Cardiac muscle cell (in vitro differentiated cells and primary cell): ENCODE measurements at places on chromosomes 4 and X.
A peak's percentile ranks its signal among the peaks of the same experiment; 100 is the strongest.

- no peak for DNase-seq
Observed at GRCh38 chr4:2741626-2742025, 14.5 kb downstream of the TNIP2 start.

DNA sequence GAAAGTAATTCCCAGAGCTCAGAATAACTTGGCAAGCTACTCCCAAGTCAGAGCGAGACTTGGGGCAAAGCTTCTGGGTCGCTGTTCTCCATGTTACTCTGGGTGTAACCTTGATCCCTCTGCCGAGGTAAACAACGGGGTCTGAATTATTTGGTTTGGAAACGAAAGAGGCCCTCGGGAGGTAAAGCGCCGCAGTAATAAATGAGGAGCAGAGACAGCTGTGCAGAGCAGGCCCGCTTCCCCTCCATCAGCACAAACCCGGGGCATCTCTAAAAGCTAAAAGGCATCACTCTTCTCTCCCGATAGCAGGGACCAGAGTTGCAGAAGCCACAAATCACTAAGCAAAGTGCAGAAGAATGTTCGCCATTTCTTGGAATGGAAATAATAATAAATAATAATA lies 561.5 kb downstream of the BCOR start:
- DNase-seq, result no peak

- peak; percentile 48 for DNase-seq
Observed at GRCh38 chr4:138310991-138311390, 68.8 kb upstream of the SLC7A11 start.

DNA sequence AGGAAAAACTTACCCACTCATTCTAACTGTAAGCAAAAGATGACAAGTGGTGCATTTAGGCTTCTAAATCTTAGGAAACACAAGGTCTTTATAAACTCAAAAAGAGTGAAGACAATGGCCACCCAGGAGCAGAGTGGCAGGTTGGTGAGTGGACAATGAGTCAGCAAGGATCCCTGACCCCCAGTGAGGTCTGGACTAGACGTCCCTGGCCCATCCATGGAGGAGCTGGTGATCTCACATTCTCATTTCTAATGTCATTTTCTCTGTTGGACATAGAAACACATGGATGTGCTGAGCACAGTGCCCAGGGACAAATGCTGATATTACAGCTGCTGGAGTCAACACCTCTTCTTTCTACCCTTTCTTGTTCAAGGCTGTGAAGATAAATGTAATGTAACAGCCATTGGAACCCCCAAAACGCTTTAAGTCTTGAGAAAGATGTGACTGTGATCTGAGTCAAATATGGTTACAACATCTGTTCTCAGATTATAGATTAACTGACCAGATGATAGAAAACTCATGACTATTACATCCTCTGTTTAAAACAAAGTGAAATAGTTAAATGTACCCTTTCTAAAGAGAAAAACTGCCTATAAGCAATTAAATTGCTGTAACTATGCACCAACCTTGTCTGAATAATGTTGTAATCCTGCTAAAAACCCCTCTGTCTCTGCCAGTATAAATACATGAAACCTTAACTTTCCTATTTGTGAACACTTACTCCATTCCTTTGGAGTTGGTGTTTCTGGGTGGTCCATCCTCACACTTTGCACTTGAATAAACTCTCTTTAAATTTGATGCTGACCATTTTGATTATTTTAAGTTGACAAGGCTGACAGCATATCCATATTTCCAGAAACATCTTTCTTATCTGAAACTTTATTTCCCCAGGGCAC lies 92.7 kb downstream of the USP46 start:
- no peak for DNase-seq

DNA sequence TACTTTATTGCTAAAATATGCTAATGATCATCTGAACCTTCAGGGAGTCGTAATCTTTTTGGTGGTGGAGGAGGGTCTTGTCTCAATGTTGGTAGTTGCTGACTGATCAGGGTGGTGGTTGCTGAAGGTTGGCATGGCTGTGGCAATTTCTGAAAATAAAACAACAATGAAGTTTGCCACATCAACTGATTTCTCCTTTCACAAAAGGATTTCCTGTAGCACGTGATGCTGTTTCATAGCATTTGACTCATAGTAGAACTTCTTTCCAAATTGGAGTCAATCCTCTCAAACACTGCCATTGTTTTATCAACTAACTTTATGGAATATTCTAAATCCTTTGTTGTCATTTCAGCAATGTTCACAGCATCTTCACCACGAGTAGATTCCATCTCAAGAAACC lies 19.3 kb downstream of the DDIT4L start:
- no peak for DNase-seq

DNA sequence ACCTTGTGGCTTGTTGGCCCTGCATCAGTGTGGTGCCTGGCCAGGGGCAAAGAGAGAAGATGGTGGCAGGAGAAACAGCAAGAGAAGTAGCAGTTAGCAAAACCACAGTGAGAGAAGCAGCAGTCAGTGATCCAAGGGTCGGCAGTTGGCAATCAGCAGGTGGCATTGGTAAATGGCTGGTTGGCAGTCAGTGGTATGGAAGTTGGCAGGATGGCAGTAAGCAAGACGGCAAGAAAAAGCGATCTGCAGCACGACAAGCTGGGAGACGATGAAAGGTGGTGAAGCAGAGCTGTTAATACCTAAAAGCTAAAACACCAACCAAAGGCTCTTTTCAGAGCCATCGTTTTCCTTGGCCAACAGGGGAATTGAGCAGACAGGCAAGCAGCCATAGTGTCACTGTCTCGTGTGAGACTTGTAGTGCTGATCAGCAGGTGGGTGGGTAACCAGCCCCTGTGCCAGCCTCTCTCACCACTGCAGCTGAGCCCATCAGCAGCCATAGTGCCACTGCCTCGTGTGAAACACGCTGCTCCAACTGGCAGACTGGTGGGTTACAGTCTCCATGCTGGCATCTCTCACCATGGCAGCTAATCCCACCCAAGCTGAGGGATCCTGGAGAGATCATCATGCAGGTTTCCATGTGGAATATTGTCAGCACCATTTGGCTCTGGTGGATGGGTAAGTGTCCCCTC lies 2078.4 kb downstream of the PCDH7 start:
- DNase-seq, result no peak

GRCh38 chrX:98481636-98482035 lies 1597.9 kb downstream of the RPA4 start:
- no peak for DNase-seq

- DNase-seq, result no peak
Observed at GRCh38 chr4:44777115-44777514, 50.8 kb upstream of the GNPDA2 start.

DNA sequence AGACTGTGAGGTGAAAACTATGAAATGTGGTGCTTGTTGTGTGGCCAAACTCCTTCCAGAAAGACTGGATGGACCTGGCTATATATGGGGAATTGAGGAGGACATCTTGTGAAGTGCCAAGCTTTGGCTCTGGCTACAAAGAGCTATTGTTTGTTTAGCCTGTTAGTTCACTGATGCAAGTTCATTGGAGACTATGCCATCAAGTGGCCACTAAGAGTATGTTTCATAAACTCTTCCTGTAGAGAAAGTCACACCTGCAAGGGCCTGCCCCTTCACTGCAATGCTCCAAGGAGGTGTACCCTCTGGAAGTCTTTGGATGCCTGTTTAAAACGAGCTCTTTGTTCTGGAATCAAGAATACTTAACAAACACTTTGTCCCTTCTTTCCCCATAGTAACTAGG lies 382.0 kb downstream of the GABRG1 start:
- DNase-seq, result no peak

DNA sequence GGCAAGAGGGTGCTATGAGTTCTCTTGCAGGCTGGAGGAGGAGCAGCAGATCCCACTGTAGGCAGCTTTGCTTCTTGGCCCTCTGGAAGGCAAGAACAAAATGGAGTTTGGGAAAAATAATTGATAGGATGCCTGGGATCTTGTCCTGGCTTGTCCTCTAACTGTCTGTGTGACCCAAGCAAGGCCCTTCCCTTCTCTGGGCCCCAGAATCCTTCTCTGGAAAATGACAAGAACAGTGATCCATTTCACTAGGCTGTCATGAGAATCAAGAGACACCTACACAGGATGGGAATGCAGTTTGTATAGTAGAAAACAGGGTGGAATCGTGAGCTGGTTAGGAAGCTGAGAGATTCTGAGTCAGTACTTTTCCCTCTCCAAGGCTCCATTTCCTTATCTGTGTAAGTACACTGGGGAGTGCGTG lies 133.3 kb downstream of the PJA1 start:
- no peak for DNase-seq

DNA sequence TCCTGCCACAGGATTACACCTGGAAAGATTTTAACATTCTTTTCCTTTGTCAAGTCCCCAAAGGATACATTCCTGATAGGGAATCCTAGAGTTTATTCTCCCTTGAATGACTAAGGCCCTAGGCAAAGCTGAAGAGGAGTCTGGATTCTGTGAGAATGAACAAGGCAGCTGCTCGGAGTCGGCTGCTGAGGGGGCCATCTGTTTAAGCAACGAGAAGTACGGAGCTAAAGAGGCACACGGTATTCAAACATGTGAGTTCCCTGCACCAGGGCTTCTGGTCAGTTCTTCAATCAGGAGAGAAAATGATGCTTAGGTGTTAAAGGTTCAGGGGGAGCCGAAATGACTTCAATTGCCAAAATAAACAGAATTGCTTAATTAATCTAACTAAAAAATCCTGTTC lies 97.6 kb downstream of the MGST2 start:
- DNase-seq, result no peak

GRCh38 chr4:26402458-26402857 lies 81.6 kb downstream of the RBPJ start:
- no peak for DNase-seq

DNA sequence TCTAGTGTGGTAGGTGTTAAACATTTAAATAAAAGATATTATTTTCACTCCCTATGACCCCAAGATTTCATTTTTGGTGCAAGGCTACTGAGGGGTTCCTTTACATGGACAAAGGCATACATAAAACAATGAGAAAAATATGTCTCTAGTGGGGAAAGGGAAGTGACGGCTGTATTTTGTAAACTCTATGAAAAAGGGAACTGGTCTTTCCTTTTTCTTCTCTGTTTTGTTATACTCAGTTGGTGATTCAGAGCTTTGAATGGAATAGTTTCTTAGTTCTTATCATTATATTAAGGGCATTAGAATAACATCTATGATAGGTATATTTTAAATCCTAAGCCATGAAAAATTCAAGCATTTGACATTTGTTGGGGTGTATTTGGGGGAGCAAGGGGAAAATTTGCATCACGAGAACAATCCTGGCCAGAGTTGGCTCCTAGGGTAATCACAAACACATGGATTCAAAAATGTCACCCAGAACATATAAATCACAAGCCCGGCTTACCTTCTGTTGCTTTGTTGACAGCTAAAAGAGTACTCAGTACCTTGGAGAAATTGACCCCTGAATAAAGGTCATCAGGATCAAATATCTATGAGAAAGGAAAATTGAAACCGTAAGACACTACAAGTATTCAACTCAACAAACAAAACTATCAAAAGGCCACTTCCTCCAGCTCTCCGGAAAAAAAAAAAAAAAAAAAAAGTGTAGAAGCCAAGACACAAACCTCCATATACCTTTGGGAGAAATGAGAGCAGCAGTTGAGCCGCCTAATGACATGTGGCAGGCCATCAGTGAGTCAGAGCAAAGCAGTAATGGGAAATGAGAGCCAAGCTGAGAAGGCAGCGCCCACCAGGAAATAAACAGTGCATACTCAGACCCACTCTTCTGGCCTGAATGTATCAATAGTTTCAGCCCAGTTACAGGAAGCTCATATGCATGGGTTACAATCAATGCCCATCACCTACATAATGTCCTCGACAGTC lies 33.4 kb downstream of the ARHGEF6 start:
- DNase-seq, result no peak

GRCh38 chr4:53656421-53656981 lies 65.2 kb upstream of the LNX1 start:
- peak; percentile 79 for DNase-seq

GRCh38 chrX:138788771-138789170 lies 77.3 kb upstream of the FGF13 start:
- DNase-seq, result no peak
